Pancreas (tissue), 10 donors: ENCODE measurements at places on chromosomes 3 and 15. TPM values are rescaled to one million over a fixed set of nuclear protein-coding genes. Genes with fewer than 3 reads are reported as not detected.

Gene FANCD2
- total RNA-seq, result 2.7 TPM

Gene STAC
- total RNA-seq, result not detected

Gene SHC4
- 0.03 TPM for total RNA-seq

Gene BUB1B
- 1.9 TPM for total RNA-seq

Gene ARHGAP11A
- total RNA-seq, result 1.0 TPM

Gene SH2D7
- total RNA-seq, result 0.09 TPM

Gene GFM1
- total RNA-seq, result 19.0 TPM

Gene NCEH1
- 21.8 TPM for total RNA-seq

Gene CKMT1A
- 3.8 TPM for total RNA-seq

Gene SKIC8
- total RNA-seq, result 17.2 TPM

Gene DUOXA2
- 7.3 TPM for total RNA-seq

Gene ARGFX
- not detected for total RNA-seq

Gene AADACL2
- not detected for total RNA-seq

Gene PRR20G
- total RNA-seq, result not detected

Gene MESP2
- total RNA-seq, result 0.22 TPM

Gene CACNA2D3
- 0.25 TPM for total RNA-seq

Gene LRRC2
- 1.7 TPM for total RNA-seq

Gene XCR1
- 0.31 TPM for total RNA-seq

Gene HYKK
- total RNA-seq, result 2.5 TPM

Gene CYP11A1
- total RNA-seq, result not detected

Gene RTP1
- total RNA-seq, result not detected

Gene LRTM1
- total RNA-seq, result not detected

Gene TGM4
- not detected for total RNA-seq

Gene SERPINI2
- 444 TPM for total RNA-seq

Gene MST1R
- 7.5 TPM for total RNA-seq

Gene SUSD5
- total RNA-seq, result 0.49 TPM

Gene GJD2
- total RNA-seq, result 1.7 TPM

Gene FAM174B
- 75.2 TPM for total RNA-seq

Gene CAMK2N2
- total RNA-seq, result 33.7 TPM

Gene MORC1
- total RNA-seq, result not detected

Gene SLC22A13
- 0.18 TPM for total RNA-seq

Gene SLC2A2
- 0.98 TPM for total RNA-seq

Gene QRICH1
- total RNA-seq, result 34.5 TPM

Gene MYO5C
- total RNA-seq, result 39.8 TPM

Gene ST8SIA2
- total RNA-seq, result not detected

Gene STAB1
- 53.1 TPM for total RNA-seq

Gene MYRIP
- total RNA-seq, result 9.7 TPM

Gene HES1
- total RNA-seq, result 43.1 TPM

Gene LARP6
- total RNA-seq, result 7.3 TPM

Gene ATXN7
- total RNA-seq, result 40.4 TPM

Gene PXYLP1
- total RNA-seq, result 11.6 TPM

Gene FETUB
- total RNA-seq, result not detected

Gene DAZL
- not detected for total RNA-seq
